ENCODE measurements at places on chromosomes 7 and 10.

- no peak for DNase-seq
These were observed 55.8 kb upstream of the CDCA7L start for GRCh38 chr7:22001345-22002004.

DNA sequence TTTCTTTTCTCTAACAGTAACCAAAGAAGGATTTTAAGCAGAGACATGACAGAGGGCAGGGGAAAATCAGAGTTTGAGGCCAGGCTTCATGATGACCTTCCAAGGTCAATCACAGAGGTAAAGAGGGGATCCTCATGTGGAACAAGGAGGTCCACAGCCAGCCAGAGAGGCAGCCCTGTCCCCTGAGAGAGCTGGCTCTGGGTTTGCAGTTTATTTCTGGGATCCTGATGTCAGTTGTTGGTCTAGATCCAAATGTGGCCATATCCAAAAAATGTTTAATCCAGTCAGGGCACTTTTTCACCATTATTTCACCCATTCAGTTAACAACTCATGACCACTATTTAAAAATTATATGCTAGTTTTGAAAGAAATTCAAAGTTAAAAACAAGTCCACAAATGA, 45.6 kb downstream of the GPR141 start:
- no peak for DNase-seq

- DNase-seq, result no peak
These were observed 15.3 kb downstream of the PTTG1IP2 start for GRCh38 chr7:90484706-90485105.

DNA sequence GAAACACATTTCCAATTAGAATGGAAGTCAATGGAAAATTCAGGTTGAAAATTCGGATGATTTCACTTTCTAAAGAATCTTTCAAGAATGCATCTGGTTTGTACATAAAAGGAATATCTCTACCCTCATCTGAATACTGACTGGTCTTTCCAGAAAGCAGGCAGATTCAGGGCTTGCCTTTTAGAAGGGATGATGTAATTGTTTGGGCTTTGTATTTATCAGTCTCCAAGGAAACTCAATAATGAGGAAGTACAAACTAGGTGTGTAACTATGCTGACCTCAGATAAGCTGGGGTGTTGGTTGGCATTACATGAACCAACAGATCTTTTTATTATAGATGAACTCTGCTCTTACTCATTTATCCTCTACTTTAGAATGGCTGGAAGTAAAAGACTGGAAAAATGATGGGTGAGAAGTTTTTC, 24.1 kb downstream of the PDLIM1 start:
- no peak for DNase-seq

DNA sequence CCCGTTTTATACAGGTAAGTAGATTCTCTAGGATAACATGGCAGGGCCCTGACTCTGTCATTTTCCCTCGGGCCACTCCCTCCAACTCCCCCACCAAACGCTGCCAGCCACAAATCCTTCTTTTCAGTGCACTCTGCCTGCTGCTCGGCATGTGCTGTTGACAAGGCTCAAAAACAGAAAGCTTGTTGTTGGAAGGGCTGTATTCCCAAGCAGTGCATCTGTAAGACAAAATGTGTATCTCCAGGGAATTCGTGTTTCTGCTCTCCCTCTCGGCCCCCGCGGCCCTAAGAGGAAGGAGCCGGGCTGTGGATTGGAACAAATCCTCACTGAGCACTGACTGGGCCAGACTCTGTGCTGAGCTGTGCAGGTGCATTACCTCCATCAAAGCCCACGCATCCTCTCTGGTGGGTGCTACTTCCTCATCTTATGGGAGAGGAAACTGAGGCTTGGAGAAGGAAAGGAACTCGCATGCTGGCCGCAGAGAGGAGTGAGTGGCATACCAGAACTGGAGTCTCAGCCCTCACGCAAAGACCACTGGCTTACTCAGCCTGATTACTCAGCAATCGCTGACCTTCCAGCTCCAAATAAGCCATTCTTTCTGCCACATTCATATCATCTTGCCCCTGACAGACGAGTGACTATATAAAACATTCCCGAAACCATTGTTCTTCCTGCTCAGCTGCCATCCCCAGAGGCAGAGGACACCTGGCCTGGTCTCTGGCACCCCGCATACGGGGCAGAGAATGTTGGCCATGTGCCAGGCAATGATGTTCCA, 33.5 kb upstream of the ENO4 start:
- DNase-seq, result no peak

DNA sequence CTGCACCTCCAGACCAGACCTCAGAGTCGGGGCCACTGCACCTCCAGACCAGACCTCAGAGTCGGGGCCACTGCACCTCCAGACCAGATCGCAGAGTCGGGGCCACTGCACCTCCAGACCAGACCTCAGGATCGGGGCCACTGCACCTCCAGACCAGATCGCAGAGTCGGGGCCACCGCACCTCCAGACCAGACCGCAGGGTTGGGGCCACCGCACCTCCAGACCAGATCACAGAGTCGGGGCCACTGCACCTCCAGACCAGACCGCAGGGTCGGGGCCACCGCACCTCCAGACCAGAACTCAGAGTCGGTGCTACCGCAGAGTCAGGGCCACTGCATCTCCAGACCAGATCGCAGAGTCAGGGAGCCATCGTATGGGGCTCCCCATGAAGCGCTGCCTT, 105.9 kb downstream of the ACTR3B start:
- no peak for DNase-seq

DNA sequence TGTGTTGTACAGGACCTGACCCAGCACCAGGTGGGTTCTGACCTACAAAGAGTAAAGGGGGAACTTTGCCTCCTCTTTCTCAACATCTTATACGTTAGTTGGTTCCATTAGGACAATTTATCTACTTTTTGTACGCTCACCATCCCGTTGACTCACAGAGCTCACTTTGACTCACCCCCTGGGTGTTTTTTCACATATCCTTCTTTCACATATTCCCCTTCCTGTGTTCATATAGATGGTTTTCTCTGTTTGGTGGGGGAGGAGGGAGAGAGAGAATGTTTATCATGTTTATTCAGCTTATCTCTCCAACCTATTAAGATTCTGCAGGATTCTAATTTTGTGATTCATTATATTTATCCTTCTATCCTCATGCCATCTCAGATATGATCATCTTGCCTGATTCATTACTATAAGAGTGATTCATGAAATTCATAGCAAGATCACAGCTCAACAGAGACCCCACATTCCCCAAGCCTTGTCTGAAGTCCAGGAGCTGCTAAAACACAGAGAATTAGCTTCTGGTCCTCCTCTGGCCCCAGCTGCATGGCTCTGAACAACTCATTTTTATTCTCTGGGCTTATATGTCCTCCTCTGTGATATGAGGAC, 37.2 kb downstream of the PRSS2 start:
- DNase-seq, result no peak

GRCh38 chr10:103677486-103678177, 177.7 kb downstream of the SH3PXD2A start:
- DNase-seq, result no peak

DNA sequence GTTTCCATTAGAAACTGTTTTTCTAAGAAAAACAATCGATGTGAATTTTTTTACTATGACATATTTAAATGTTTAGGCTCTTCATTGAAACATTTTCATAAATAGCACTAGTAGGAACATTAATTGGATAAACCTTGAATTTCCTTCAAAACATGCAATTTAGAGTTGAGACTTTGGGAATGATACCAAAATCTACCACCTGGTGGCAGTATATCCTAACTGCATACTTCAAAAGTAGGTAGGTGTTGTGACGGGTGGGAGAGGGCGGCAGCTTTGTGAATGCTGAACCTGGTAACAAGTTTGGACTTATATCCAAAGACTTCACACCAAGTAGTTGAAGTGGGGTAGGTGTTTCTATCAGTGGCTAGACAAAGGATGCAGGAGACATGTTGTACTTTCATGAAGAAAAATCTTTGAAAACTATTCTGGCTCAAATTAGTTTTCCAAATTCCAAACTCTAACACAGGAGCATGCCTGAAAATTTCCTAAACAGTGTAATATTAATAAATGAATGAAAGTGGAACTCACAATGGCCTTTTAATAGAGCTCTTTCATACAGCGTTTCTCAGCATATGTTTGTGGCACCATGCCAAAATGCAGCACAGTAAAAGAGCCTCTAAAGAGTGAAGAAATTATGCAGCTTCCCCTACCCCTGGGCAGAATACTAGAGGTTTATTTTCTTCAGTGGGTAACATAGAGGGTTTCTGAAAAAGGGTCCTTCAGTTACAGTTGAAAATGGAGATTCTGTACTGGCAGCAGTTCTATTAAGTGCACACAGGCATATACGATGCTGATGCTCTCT, 201.0 kb upstream of the TPK1 start:
- DNase-seq, result peak; percentile 7

DNA sequence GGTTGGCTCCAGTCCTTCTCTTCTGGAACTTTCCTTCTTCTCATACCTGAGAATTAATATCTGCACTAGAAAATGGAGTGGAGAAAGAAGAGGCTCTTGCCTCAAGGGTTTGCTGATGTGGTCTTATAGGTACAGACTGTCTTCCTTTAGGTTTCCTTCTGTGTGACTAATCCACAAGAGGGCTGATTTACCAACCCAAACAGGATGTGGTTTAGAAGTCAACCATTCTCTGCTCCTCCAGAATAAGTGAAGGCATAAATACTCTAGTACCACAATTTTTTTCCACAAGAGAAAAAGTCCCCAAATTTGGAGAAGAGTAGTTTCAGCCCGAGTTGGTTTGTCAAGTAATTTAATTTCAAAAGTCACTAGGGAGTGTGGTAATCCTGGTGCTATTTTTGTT, 85.8 kb downstream of the NRP1 start:
- DNase-seq, result no peak

GRCh38 chr7:100621554-100621953, 9.2 kb downstream of the MOSPD3 start:
- no peak for DNase-seq

GRCh38 chr7:127592550-127592949, 986 bp upstream of the FSCN3 start:
- DNase-seq, result no peak

GRCh38 chr7:828793-829561, 3.3 kb upstream of the SUN1 start:
- no peak for DNase-seq

GRCh38 chr7:45343746-45344145, 186.2 kb downstream of the RAMP3 start:
- no peak for DNase-seq

GRCh38 chr10:90407851-90408250, 450.0 kb downstream of the HTR7 start:
- DNase-seq, result no peak

- DNase-seq, result no peak
These were observed 3.7 kb upstream of the STK32C start for GRCh38 chr10:132311338-132311939.
